ENCODE measurements at places on chromosomes 11 and 22.

GRCh38 chr22:25623310-25623734 lies 58.8 kb downstream of the GRK3 start:
- DNase-seq = no peak

DNA sequence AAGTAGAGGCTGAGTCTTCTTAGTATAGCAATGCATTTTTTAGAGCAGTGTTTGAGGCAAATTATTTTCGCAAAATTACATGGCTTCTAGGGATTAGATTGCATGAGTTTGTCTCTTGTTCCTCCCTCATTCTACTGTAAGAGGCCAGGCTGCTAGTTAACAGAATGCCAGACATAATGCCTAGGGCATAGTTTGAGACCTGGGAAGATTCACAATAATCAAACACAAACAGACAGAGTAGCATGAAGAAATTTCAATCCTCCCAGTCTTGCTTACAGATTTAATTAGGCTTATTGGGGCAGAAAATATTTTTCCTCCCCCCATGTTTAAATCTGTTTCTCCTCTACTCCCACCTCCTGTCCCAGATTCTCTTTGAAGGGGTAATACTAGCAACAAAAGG lies 48.3 kb downstream of the ARHGEF12 start:
- DNase-seq = no peak

- no peak for DNase-seq
These were observed 8.0 kb upstream of the RHOD start for GRCh38 chr11:67048515-67049130.

- no peak for DNase-seq
These were observed 56.0 kb downstream of the PACS1 start for GRCh38 chr11:66126064-66126463.

Measured in fibroblast of villous mesenchyme (primary cell).